ENCODE measurements at places on chromosomes 7 and 10. TPM values are rescaled to one million over a fixed set of nuclear protein-coding genes. Genes with fewer than 3 reads are reported as not detected.

- no peak for DNase-seq
Measured at GRCh38 chr10:34835908-34836508, 20.9 kb upstream of the PARD3 start.

- no peak for DNase-seq
Measured at GRCh38 chr10:105973360-105973759, 1191.1 kb downstream of the SORCS1 start.

- peak; percentile 5 for DNase-seq
Measured at GRCh38 chr10:50275650-50276235, 24.4 kb upstream of the ASAH2 start.

The IFIT1B gene
- 0.10 TPM for polyA plus RNA-seq

DNA sequence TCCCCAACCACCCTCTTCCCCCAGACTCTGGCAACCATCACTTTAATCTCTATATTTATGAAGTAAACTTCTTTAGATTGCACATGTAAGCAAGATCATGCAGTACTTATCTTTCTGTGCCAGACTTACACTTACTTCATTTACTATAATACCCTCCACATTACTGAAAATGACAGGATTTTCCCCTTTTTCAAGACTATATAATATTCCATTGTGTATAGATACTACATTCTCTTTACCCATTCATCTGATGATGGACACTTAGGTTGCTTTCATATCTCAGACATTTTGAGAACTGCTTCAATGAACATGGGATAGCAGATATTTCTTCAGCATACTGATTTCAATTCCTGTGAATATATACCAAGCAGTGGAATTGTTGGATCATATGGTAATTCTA lies 4.4 kb downstream of the DOCK4 start:
- no peak for DNase-seq

DNA sequence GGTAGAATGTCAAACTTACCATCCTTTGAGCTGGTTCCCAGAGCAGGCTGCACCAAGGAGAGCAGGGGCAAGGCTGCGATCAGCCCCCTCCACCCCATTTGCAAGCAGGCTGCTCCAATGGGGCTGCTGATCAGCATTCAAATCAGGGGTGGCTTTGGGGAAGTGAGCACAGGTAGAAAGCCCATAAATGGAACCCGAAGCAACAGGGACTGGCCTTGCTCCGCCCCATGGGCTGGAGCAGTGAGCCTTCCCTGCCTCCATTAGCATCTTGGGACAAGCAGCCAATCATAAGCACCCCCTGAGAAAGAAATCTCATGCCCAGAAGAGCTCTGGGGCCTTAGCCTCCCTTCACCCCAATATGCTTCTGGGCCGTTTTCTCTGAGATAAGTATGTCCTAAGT lies 4.0 kb upstream of the PKD1L1 start:
- DNase-seq = no peak

- DNase-seq = no peak
Measured at GRCh38 chr7:1096156-1097119, 8.5 kb downstream of the GPER1 start.

DNA sequence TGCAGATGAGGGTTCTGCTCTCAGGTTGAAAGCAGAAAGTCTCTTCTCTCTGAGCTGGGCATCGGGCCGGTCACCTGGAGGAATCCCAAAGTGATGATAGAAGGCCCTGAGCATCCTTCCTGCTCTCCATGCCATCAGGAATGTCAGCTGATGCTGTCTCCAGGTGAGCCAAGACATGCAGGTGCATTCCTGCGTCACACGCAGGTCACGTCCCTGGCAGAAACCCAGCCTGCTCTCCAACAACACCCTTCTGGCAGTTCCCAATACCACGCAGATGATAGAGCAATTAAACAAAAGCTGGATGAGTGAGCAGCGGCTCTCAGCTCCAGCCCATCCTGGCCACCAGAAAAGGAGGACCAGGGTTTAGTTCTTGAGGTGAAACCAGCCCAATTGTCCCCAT lies 6.9 kb upstream of the WIPI2 start:
- DNase-seq = no peak

DNA sequence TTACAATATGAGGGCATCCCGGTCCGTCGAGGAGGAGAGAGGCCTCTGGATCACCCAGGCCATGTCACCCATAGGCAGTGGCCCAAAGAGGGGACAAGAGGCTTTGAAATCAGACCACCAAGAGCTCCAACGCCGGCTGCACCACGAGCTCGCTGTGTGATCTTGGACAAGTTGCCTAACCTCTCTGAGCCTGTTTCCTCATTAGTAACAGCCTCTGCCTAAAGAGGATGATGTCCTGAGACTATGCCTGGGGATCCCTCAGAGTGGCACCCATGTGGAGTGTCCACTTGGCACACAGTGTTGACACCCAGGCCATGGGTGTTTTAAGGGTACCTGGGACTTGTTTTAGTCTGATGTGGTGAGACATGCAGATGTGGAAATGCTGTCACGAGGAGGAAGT lies 50.8 kb downstream of the MICALL2 start:
- no peak for DNase-seq

- DNase-seq = no peak
Measured at GRCh38 chr7:158970132-158970531, 113.8 kb downstream of the DYNC2I1 start.

DNA sequence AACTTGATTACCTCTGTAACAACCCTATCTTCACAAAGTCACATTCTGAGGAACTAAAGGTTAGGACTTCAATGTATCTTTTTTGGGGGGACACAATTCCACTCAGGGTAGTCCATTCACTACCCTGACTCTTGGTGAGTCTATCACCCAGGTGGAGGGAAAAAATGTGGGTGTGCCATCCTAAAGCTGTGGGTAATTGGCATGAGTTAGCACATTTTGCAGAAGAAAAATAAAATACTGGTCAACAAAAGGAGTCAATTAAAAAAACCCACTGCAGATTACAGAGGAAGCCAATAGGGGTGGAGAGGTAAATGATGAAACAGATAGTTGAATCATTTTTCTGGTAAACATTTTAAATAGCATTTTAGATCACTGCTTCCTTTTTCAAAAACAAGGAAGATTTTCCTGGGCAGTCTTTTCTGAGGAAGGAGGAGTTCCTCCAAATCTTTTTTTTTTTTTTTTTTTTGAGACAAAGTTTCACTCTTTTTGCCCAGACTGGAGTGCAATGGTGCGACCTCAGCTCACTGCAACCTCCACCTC lies 5.1 kb upstream of the BLVRA start:
- DNase-seq = no peak

- DNase-seq = no peak
Measured at GRCh38 chr7:110842796-110843195, 248.1 kb upstream of the LRRN3 start.

DNA sequence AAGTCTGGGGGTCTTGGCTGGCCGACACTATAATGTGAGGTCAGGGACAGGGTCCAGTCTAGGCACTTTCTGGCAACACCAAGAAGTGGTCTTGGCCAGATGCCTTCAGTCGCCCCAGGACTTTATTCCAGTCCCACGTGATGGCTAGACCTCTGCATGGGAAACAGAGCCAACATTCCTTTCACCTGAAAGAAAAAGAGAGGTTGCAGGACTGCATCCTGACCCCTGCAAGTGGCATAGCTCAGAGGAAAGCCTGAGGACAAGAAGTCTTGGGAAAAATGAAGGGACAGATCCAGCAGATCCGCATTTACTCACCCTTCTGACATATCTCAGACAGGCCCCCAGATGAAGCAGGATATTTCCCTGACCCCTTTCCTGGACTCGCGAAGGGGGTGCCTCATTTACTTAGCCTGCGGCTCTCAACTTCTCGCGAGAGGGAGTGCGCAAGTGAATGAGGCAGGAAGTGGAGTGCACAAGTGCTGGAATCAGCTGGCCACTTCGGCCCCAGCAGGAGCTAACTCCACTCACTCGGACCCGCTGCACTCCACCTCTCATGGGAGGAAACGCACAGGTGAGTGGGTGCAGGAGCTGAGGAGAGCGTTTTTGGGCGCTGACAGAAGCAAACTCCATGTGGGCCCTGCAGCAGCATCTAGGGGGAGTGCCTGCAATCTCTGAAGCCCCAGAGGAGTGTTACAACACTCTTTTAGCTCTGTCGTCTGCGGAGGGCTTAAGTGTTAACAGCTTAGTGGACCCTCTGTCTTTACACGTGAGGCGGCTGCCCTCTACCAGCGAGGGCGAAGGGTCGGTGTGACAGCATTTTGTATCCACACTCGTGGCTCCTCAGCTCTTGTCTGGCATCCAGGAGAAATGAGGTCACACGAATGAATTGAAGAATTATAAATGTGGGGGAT lies 916.2 kb upstream of the GHITM start:
- DNase-seq = no peak

DNA sequence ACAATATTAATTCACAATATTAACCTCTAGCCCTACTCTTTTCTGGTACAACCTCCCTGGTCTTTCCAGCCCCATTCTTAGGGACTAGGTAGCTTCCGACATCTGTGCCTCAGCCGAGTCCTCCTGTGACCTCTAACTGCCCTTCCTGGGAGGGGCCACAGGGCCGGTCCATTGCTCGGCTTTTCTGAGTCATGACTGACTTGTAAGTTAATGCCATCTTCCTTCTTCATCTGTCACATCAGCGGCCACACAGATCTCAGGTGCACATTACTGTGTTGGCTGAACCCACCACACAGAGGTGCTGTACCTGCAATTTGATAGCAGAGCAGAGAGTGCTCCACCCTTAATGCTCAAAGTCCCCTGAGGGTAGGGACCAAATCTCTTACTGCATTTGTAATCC lies 4.1 kb upstream of the CPA4 start:
- no peak for DNase-seq

DNA sequence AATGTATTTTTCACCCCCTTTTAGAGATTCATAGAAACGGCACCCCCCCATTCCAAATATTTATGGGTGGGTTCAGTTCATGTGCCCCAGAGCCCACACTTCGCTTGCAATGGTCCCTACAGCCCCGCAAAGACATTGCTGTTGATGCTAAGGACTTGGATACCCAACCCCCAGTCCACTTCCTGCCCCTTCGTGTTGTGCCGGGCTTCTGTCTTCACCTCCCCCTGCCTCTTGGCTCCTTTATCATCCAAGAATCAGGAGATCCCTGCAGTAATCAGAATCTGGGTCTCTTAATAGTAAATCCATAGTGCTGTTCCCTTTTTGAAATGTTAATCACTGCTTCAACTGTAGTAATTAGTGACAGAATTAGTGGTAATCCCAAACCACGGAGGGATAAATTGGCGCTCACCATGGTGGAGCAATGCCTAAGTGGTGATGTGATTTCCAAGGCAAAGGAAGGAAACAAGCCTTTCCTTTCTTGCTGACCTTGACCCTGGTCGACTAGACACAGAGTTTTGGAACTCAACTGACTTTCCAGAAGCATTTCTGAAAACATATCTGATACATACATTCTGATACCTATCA lies 67.7 kb downstream of the HK1 start:
- DNase-seq = no peak

DNA sequence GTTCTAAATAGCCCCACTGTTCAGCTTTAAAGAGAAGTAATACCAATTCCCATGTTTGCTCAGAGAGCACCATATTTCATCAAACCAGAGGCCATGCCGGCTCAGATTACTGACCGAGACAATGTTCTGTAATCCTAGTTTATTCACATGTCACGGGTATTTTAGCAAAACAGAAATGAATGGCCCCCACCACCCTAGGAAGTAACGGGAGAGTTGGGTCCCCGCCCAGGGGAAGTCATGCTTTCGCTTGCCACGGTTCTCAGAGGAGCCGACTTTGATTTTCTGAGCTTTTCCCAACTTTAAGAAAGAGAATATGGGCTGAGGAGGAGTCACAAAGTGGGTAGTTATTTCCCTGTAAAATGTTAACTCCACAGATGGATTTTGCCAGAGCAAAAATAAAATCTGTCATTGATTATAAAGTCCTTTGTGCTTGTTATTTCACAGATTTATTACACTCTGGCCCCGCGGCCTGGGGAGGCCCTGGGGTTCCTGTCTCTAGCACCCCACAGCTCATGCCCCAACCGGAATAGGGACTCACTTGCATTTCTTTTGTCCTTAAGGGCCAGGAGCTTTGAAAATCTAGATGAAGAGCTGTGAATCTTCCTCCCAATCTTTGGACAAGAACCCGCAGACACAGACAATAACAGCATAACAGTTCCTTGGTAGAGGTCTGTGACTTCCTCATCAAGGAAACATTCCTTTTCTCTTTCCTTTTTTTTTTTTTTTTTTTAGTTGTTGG lies 3.7 kb upstream of the GDF10 start:
- no peak for DNase-seq

The VIM gene
- polyA plus RNA-seq = 1,333 TPM

DNA sequence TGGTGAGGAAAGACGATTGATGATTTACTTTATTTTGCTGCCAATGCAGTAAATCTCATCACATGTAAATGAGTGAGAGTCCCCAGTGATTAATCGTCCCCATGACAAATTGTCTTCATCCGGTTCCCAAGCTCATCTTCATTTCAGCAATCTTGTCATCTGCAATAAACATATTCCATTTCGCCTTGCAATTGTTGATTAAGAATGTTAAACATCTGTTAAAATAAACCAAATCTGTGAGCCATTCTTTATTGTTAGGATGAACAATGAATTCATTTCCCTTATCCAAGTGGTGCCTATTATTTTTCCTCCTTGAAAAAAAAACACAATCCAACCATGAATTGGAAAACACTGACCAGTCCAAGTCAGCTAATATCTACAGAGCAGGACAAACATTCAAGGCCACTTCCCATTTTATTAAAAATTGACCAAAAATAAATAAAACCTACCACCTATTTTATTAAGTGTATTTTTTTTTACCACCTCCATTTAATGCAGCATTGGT lies 36.5 kb downstream of the NPS start:
- DNase-seq = no peak

The CYP26C1 gene
- polyA plus RNA-seq = 0.09 TPM

The RPEL1 gene
- 0.14 TPM for polyA plus RNA-seq

DNA sequence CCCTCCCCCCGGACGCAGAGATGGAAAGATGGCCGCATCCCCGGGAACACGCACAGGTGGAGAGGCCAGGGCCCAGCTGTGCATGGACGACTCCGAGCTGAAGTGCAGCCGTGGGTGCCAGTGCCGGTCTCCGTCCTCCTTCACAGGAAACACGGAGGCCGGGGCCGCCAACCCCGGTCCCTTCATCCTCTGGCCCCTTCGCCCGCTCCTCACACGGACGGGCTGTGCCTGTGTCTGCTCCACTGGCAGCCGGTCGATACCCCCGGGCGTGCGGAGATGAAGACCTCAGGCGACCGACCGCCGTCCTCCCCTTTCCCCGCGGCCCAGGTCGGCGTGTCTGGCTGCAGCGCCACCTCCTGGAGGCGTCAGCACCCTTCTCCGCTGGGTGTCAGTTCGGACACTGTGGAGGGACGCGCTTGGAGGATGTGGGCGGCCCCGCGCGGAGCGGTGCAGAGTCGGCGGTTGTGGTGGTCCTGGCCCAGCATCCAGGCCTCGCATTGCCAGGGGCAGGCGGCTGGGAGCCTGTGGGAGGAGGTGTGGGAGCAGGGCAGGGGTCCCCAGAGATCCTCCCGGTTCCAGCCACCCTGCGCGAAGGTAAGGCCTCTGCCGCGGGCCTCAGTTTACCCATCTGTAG lies 9.9 kb downstream of the ZNF511 start:
- no peak for DNase-seq

DNA sequence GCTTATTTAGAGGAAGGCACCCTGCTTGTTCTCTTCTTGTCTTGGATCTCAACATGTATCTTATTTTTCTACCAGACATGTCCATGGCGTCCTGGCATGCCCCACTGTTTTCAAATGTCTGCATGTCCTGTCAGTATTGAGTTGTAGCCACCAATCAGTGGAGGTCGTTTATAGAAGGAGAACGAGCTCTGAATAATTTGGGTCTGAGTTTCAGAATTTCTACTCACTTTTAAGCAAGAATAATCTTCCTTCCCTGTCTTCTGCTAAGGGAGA lies 2.9 kb upstream of the HOXA13 start:
- no peak for DNase-seq
